Umbilical cord (tissue), 2 donors: ENCODE measurements at places on chromosomes 1 and 21.
A peak's percentile ranks its signal among the peaks of the same experiment; 100 is the strongest.

GRCh38 chr1:116855191-116855619 is 54.5 kb upstream of the PTGFRN start:
- peak; percentile 77 for DNase-seq

DNA sequence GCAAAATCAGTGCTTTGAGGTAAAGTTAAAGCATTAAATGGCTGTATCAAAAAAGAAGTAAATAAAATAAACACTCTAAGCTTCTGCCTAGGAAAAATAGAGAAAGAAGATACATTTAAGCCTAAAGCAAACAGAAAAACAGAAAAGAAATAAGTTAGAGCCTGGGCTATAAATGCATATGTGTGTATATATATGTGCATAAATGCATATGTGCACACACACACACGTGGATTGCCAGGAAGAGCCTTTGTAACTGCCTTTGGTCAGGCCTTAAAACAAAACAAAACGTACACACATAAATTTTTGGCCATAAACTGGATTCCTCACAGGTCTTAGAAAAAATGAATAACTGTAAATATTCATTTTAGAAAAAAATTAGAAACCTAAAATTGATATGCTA is 925.8 kb downstream of the MRPL39 start:
- no peak for DNase-seq

DNA sequence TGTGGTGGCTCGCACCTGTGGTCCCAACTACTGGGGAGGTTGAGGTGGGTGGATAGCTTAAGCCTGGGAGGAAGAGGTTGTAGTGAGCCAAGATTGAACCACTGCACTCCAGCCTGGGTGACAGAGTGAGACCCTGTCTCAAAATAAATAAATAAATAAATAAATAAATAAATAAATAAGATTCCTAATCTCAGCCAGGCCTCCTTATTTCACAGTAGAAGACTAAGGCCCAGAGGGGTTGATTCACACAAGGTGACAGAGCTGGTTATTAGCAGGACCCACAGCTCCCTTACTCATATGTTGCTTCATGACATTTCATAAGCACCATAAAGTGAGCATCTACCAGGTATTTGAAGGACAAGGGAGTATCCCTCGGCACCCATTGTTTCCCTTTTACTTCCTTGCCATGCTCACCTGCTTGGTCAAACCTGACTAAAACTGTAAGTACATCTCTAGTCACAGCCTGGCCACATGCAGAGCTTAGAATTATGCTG is 32.7 kb downstream of the ALG14 start:
- no peak for DNase-seq

- DNase-seq, result no peak
Measured at GRCh38 chr1:71245246-71245645, 164.4 kb upstream of the ZRANB2 start.

GRCh38 chr1:52598729-52599128 is 3.4 kb upstream of the GPX7 start:
- no peak for DNase-seq

GRCh38 chr1:93531193-93531592 is 83.3 kb downstream of the FNBP1L start:
- DNase-seq, result peak; percentile 35

GRCh38 chr1:201648066-201648906 is 109.4 kb downstream of the NAV1 start:
- DNase-seq, result peak; percentile 80

DNA sequence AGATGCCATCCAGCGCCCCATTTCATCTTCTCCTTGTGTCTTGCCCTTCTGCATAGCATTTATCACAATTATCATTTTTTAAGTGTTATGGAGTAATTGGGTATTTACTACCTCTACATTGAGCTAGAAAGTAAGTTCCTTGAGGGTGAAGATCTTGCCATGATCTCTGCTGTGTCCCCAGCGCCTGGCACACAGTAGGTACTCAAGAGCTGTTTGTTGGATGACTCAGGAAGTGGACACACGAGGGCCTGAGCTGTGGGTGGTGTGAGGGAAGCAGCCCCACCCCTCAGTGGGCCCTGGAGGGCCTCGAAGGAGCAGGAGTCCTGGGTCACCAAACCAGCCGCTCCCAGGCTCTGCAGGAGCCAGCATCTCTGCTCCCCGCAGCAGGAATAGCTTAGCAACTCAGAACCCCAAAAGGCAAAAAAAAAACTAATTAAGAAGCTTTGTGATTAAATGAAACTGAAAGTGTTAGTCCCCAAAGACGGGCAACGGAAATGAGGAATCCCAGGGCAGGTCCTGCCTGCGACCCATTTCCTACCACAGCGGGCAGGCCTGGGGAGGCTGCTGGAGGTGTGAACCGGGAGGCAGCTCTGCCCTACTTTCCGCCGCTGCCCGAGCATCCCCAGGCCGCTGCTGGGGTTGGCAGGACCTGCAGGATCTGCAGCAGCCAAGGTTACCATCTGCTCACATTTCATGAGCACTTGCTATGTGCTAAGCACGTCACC is 87.7 kb downstream of the LACTBL1 start:
- no peak for DNase-seq

- DNase-seq, result no peak
Measured at GRCh38 chr1:78096976-78097375, 51.2 kb downstream of the GIPC2 start.

DNA sequence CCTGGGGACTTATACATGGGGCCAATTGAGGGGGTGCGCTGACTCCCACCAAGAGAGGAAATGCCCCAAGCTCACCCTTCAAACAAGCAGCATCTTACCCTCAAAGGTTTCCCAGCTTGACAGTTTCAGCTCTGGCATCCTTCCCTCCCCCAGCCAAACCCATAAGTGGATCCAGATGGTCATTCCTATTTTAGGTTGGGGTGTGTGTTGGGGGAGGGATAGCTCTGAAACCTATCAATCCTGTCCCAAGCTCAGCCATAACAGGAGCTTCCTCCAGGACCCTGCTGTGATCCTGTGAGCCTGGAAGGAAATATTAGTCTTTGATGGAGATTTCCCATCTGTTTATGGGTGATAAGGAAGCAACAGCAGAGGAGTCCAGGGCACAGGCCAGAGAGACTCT is 3.4 kb upstream of the TMEM222 start:
- peak; percentile 61 for DNase-seq

- DNase-seq, result no peak
Measured at GRCh38 chr1:205976036-205976435, 27.2 kb downstream of the RAB7B start.

GRCh38 chr1:245016700-245017099 is 138.1 kb upstream of the KIF26B start:
- no peak for DNase-seq

GRCh38 chr1:68181165-68181556 is 51.2 kb downstream of the WLS start:
- no peak for DNase-seq

GRCh38 chr1:201795066-201795465 is 33.9 kb upstream of the IPO9 start:
- DNase-seq, result peak; percentile 40

DNA sequence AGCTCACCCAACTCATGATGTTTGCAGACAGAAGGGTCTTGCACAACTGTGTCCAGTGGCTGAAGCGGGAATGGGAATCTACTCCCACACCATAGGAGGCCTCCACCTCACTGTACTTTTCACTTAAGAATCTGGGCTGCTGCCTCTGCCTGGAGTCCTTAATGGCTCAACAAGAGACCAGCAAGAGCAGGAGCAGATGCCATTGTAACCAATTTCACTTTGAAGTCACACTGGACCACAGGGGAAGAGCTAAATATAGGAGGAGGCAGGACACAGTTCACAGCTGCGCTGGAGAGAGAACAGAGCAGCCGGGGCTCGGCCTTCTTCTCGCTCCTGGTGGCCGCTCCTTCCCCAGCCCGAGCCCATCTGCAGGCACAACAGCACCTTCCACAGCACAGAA is 120.4 kb downstream of the SIPA1L2 start:
- DNase-seq, result no peak

DNA sequence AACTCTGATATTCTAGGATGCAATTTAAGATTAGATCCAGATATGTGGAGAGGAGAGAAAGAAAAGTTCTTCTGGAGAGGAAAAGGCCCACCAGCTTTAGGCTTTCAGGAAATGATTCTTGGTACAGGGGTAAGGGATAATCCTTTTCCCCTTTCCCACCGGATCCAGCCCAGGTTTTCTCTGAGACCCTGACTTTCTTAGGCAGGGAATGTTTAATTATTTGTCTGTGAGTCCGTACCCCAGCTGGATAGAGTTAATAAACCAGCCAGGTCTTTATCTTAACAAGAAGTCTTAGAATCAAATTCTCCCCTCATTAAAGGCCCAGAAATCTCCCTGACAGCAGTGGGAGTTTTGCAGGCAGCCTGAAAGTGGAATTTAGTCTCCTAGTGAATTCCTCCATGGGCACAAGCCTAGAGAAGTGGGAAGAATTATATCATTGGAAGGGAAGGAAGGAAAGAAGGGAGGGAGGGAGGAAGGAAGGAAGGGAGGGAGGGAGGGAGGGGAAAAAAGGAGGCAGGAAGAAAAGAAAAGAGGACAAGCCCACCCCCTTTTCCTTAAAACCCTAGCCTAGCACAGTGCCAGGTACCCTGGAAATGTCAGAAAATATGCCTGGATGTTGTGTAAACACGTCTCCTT is 189.0 kb downstream of the PLPP3 start:
- no peak for DNase-seq

DNA sequence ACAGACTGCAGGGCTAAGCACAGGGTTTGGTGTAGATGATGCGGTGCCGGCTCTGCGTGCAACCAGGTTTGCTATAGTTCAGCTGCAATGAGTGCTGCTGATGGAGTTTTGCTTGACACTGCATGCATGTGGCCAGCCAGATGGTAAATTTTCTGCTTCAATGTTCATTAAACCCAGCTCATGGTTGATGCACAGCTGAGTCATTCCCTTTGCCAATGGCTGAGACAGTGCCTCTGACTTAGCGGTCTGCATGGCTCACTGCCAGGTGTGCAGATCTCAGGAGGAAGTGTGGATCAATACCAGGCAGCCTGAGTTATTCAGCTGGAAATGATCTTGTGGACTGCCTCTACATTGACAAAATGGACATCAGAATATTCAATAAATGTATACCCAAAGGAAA is 172.7 kb upstream of the ZP4 start:
- DNase-seq, result no peak

GRCh38 chr1:116847688-116848531 is 61.8 kb upstream of the PTGFRN start:
- DNase-seq, result peak; percentile 34

- peak; percentile 34 for DNase-seq
Measured at GRCh38 chr1:208129060-208129459, 115.1 kb downstream of the PLXNA2 start.

DNA sequence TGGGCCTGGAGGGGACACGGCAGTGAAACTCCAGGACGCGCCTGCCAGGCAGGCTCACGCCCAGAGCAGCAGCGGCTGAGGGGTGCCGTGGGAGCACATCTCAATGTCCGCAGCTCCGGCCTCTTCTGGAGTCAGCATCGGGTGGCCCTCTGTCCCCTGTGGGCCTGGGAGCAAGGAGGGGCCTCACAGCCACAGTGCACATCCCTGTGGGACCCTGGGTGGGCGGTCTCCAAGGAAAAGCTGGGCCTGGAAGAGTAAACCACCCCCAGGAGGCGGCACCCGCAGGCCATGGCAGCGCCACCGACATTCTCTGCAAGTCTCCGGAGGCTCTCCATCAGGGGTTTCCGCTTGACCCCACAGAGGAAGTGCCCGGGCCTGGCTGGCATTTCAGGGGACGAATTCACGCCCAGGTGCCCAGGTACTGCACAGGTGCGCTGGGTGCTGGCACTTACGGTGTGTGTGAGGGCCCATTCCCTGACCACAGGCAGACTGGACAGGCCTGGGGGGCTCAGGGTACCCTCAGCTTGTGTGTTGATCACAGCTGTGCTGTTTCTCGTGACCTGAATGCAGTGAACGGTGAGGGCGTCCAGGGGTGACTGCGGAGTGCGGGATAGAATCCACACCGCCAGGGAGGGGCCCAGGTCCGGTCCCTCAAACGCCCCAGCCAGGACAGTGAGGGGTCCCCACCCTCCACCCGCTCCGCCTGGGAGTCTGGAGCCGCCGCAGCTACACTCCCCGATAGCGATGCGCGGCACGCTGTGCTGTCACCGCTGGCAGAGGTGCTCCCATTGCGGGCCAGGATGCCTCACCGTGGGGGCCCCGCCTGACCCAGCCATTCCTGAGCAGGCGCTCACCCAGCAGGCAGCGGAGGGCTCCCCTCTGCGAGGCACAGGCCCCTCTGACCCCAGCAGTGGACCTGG is 16.6 kb upstream of the RNF223 start:
- no peak for DNase-seq

DNA sequence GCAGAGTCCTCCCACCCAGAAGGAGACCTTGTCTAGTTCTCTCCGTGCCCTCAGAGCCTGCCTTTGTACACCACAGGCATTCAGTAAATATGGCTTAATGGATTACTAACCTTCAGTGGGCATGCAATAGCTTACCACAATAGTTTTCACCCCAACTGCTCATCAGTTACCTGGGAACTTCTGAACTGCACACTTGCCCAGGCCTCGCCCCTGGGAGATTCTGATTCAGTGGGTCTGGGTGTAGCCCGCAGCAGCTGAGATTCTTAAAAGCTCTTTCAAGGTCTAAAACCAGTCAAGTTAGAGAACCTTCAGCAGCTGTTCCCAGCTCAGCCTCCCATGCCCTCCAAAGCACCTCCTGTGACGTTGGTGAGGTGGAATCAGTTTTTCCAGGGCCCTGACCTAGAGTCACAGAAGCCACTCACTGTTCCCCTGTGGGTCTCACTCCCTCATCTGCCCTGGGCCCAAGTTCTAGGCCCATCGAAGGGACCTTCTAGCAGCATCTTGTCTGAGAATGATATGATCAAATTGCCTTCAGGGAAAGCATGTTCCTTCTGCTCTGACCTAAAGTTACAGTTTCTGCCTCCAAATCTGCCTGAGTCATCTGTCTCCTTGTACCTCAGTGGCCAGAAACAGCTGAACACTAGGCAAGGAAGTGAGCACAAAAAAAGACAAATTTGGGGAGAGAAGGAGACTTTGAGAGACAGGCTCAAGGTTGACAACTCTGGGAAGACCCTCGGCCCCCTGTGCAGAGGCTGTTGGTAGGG is 10.8 kb downstream of the ASAP3 start:
- no peak for DNase-seq

DNA sequence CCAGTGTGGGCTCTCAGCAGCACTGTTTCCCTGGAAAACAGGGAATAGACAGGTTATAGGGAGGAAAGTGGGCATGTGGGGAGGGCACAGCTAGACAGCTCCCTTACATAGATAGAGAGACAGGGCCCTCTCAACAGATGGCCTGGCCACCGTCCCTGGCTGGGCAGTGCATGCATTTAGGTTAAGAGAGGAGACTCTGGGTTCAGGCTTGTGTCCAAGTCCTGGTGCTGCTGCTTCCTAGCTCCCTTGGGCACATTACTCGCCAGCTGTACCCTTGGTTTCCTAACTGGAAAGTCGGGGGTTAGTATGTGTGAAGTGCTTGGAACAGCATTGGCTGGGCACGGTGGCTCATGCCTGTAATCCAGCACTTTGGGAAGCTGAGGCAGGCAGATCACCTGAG is 9.1 kb downstream of the PLOD1 start:
- no peak for DNase-seq
